Stomach (tissue), 19 donors: ENCODE measurements at places on chromosomes 13 and 19.
A peak's percentile ranks its signal among the peaks of the same experiment; 100 is the strongest.

DNA sequence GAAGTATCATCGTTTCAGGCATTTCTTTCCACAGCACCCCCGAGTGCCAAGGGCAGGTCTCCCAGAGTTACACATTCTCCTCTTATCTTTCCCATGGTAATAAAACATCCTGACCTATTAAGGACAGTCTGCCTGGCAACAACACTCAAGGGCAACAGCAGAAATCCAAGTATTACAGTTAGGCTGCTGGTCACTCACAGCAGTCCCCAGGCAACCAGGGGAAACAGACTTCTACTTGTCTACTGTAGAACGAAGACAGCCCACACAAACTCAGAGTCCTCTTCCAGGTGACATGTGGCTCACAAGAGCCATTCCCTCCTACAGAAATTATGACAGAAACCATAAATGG lies 24.3 kb downstream of the RCBTB1 start:
- H3K4me3 ChIP-seq: no peak overlapping the region
- H3K27me3 ChIP-seq: no peaks in the 10 kb centered on the region
- H3K4me1 ChIP-seq: peaks cover 4% of the 10 kb centered on the region
- peaks cover 64% of the 10 kb centered on the region for H3K36me3 ChIP-seq
- DNase-seq: no peak
- H3K27ac ChIP-seq: no peak overlapping the region

GRCh38 chr19:30630289-30631032 lies 258.3 kb downstream of the ZNF536 start:
- H3K27ac ChIP-seq: no peak overlapping the region
- H3K4me3 ChIP-seq: no peak overlapping the region
- DNase-seq: no peak
- H3K27me3 ChIP-seq: peaks cover 16% of the 10 kb centered on the region
- no peaks in the 10 kb centered on the region for H3K36me3 ChIP-seq

DNA sequence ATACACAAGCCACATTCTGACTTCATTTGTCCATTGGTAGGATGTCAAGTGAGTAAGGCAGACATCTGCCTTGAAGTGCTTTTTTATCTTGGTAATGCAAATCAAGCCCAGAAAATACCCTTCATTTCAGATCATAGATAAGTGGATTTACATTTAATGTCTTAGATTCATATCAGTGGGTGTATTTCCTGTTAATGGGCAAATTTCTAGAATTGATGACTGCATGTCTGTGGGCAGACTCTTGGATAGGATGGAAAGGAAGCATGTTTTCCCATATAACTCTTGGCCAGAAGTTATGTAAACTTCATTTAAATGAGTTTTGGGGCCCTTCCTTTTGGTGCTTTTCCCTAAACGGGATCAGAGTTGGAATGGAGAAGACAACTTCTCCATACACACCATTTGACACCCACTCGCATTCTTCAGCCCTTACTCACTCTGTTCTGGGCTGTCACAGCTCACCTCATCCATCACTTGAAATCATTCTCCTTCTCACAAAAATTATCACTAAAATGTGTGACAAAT lies 154.6 kb downstream of the FLT1 start:
- no peaks in the 10 kb centered on the region for H3K4me1 ChIP-seq
- H3K4me3 ChIP-seq: no peak overlapping the region
- no peaks in the 10 kb centered on the region for H3K27me3 ChIP-seq
- DNase-seq: no peak
- H3K36me3 ChIP-seq: no peaks in the 10 kb centered on the region
- no peak overlapping the region for H3K27ac ChIP-seq

GRCh38 chr13:84645196-84646012 lies 763.1 kb upstream of the SLITRK1 start:
- no peak overlapping the region for H3K4me3 ChIP-seq
- H3K27ac ChIP-seq: no peak overlapping the region
- DNase-seq: no peak
- H3K4me1 ChIP-seq: no peaks in the 10 kb centered on the region
- no peaks in the 10 kb centered on the region for H3K36me3 ChIP-seq

DNA sequence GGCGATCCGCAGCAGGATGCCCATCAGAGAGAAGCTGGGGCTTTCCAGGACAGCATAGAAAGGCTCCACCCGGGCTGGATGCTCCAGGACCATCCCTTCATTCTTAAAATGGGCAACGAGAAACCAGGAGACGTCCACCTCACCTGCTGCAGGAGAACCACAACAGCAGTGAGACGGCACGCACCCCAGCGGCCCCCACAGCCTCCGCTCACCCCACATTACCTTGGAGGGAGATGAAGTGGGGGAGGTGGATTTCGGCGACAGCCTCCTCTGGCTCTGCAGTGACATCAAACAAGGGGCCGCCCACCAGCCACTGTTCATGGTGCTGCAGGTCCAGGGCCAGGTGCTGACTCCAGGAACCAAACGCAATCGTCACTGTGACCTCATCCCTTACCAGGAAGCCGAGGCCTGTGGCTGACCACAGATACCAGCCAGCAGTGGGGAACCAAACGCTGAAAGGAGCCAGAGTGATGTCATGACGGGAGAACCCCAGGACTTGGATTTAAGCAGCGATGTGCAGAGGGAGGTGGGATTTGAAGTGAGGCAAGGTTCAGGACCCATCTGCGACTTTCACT lies 25.1 kb downstream of the CARD8 start:
- no peaks in the 10 kb centered on the region for H3K4me1 ChIP-seq
- no peak for DNase-seq
- no peak overlapping the region for H3K4me3 ChIP-seq
- no peaks in the 10 kb centered on the region for H3K27me3 ChIP-seq

- DNase-seq: peak; percentile 95
- peaks cover 5% of the 10 kb centered on the region for H3K36me3 ChIP-seq
- H3K27ac ChIP-seq: peak within 1 kb of the TSS; percentile 87
- H3K4me1 ChIP-seq: peaks cover 15% of the 10 kb centered on the region
- no peaks in the 10 kb centered on the region for H3K27me3 ChIP-seq
Measured at GRCh38 chr13:40789275-40790153, at the start of gene SLC25A15. SLC25A15 (plus strand) TSS chr13:40789611; CDS start chr13:40793227, 3,616 bp downstream.

- H3K4me1 ChIP-seq: peaks cover 6% of the 10 kb centered on the region
- no peaks in the 10 kb centered on the region for H3K36me3 ChIP-seq
- H3K4me3 ChIP-seq: no peak overlapping the region
- peaks cover 16% of the 10 kb centered on the region for H3K27me3 ChIP-seq
- no peak overlapping the region for H3K27ac ChIP-seq
Measured at GRCh38 chr19:42184401-42184861, 33.0 kb downstream of the DEDD2 start.

GRCh38 chr19:31231237-31231636 lies 118.0 kb downstream of the TSHZ3 start:
- H3K4me1 ChIP-seq: no peaks in the 10 kb centered on the region
- H3K36me3 ChIP-seq: no peaks in the 10 kb centered on the region
- no peak overlapping the region for H3K27ac ChIP-seq

GRCh38 chr19:31100206-31100590 lies 249.0 kb downstream of the TSHZ3 start:
- H3K4me1 ChIP-seq: peaks cover 9% of the 10 kb centered on the region
- H3K36me3 ChIP-seq: no peaks in the 10 kb centered on the region
- no peak overlapping the region for H3K4me3 ChIP-seq
- H3K27ac ChIP-seq: no peak overlapping the region
- no peak for DNase-seq
- H3K27me3 ChIP-seq: no peaks in the 10 kb centered on the region
